ENCODE measurements at places on chromosomes 11 and 22. TPM values are rescaled to one million over a fixed set of nuclear protein-coding genes. Genes with fewer than 3 reads are reported as not detected.

DAGLA gene
- total RNA-seq: 0.10 TPM

BRD1 gene
- total RNA-seq: 31.2 TPM

PRR33 gene
- not detected for total RNA-seq

ALDH3B2 gene
- not detected for total RNA-seq

BEST1 gene
- total RNA-seq: 1.0 TPM

- H3K36me3 ChIP-seq: peaks cover 33% of the 10 kb centered on the region
- DNase-seq: no peak
- no peak overlapping the region for H3K27ac ChIP-seq
Observed at GRCh38 chr11:47478651-47479329, 29.9 kb upstream of the RAPSN start.

- no peak overlapping the region for H3K27ac ChIP-seq
- H3K4me3 ChIP-seq: no peak overlapping the region
- H3K27me3 ChIP-seq: peaks cover 18% of the 10 kb centered on the region
- H3K36me3 ChIP-seq: no peaks in the 10 kb centered on the region
Observed at GRCh38 chr11:17634776-17635550, 84.4 kb upstream of the MYOD1 start.

GRCh38 chr11:109994907-109995306, 98.3 kb upstream of the ZC3H12C start:
- H3K27me3 ChIP-seq: no peaks in the 10 kb centered on the region
- no peak for DNase-seq
- no peaks in the 10 kb centered on the region for H3K36me3 ChIP-seq

DNA sequence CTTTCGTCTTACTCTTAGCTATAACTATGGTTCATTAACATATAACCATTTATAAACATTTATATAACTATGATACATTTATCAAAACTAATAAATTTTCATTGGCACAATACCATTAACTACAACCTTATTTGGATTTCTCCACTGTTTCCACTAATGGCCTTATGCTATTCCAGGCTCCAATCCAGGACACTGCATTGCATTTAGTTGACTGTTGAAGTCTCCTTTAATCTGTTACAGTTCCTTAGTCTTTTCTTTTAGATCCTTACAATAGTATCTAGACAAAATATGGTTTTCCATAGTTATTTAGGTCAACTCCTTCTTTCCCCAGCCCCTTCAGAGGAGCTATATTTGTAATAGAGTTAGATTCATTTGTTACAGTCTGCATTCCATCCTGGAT, 47.2 kb downstream of the CCDC34 start:
- H3K27me3 ChIP-seq: no peaks in the 10 kb centered on the region
- no peak for DNase-seq
- H3K27ac ChIP-seq: no peak overlapping the region

DNA sequence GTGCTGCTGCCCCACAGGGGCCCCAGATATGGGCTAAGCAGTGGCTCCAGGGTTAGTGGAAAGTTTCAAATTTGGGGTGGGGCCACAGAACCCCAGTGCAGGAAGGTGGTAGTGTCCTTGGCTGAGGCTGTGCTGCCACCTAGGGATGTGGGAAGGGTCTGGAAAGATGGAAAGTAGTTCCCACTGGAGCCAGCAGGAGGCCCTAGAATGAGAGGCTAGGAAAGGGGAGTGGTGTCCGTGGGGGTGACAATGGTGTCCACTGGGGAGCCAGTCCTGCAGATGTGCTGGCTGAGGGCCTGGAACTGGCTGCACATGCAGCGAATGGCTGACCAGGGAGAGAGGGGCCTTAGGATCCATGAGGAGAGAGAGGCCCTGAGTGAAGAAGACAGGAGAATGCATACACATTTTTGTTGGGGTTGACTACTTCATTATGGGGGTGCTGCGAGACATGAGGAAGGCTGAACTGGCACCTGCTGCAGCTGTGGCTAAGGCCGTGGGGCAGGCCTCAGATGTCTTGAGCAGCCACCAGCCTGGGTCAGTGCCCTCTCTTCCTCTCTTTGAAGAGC, 21.1 kb downstream of the RFPL3 start:
- DNase-seq: no peak
- no peaks in the 10 kb centered on the region for H3K27me3 ChIP-seq
- H3K27ac ChIP-seq: no peak overlapping the region
- no peaks in the 10 kb centered on the region for H3K36me3 ChIP-seq
- no peaks in the 10 kb centered on the region for H3K4me1 ChIP-seq

GRCh38 chr11:17439316-17439782, 37.3 kb downstream of the ABCC8 start:
- peaks cover 11% of the 10 kb centered on the region for H3K27me3 ChIP-seq
- no peaks in the 10 kb centered on the region for H3K36me3 ChIP-seq
- H3K4me3 ChIP-seq: no peak overlapping the region
- H3K4me1 ChIP-seq: no peaks in the 10 kb centered on the region

GRCh38 chr11:65432100-65432650, 9.6 kb downstream of the NEAT1 start:
- no peaks in the 10 kb centered on the region for H3K27me3 ChIP-seq
- no peak for DNase-seq
- H3K4me3 ChIP-seq: peak overlapping the region; percentile 98
- H3K36me3 ChIP-seq: peaks cover 11% of the 10 kb centered on the region
- H3K4me1 ChIP-seq: peaks cover 81% of the 10 kb centered on the region

GRCh38 chr11:112106070-112106469, 19.4 kb downstream of the SDHD start:
- H3K27ac ChIP-seq: no peak overlapping the region
- H3K4me1 ChIP-seq: no peaks in the 10 kb centered on the region
- no peak overlapping the region for H3K4me3 ChIP-seq
- no peak for DNase-seq

GRCh38 chr22:49800408-49801238, 27.1 kb downstream of the BRD1 start:
- no peak overlapping the region for H3K4me3 ChIP-seq

GRCh38 chr11:30342736-30343166, 19.8 kb downstream of the ARL14EP start:
- DNase-seq: no peak
- H3K27me3 ChIP-seq: no peaks in the 10 kb centered on the region
- H3K4me1 ChIP-seq: peaks cover 13% of the 10 kb centered on the region

DNA sequence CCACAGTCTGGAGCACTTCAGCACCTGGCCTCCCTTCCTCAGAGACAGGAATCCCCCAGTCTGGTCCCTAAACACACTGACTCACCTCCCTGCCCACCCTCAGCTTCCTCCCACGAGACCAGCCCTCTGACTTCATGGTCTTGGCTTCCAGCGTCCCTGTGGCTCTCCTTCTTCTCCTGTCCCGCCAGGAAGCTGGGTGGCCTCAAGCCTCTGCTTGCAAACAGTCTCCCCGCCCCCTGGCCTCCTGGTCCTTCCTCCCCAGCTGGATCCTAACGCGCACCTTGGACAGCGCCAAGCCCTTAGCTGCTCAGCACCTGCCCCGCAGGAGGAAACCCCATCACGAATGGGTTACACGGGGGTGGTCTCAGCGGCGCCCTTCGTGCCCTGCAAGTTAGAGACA, 4.5 kb downstream of the NCF4 start:
- peaks cover 14% of the 10 kb centered on the region for H3K36me3 ChIP-seq
- no peak for DNase-seq
- H3K4me1 ChIP-seq: peaks cover 40% of the 10 kb centered on the region

GRCh38 chr11:10541561-10541930, 559 bp upstream of the RNF141 start:
- H3K27me3 ChIP-seq: no peaks in the 10 kb centered on the region
- peak overlapping the region; percentile 91 for H3K4me3 ChIP-seq
- peak overlapping the region; percentile 56 for H3K27ac ChIP-seq
- DNase-seq: no peak
- H3K36me3 ChIP-seq: no peaks in the 10 kb centered on the region

GRCh38 chr11:74572349-74572748, 20.0 kb upstream of the POLD3 start:
- no peak for DNase-seq
- H3K27me3 ChIP-seq: peaks cover 6% of the 10 kb centered on the region
- no peak overlapping the region for H3K27ac ChIP-seq
- no peaks in the 10 kb centered on the region for H3K36me3 ChIP-seq
- no peaks in the 10 kb centered on the region for H3K4me1 ChIP-seq
- H3K4me3 ChIP-seq: no peak overlapping the region

- no peaks in the 10 kb centered on the region for H3K27me3 ChIP-seq
- peaks cover 6% of the 10 kb centered on the region for H3K4me1 ChIP-seq
- no peaks in the 10 kb centered on the region for H3K36me3 ChIP-seq
- no peak overlapping the region for H3K4me3 ChIP-seq
Observed at GRCh38 chr22:29587938-29588699, 7.2 kb upstream of the NIPSNAP1 start.
